Hematopoietic multipotent progenitor cell treated with erythropoietin and hydrocortisone succinate and interleukin-3 and kit ligand, for 17 days (in vitro differentiated cells): ENCODE measurements at places on chromosomes 2 and 18.

DNA sequence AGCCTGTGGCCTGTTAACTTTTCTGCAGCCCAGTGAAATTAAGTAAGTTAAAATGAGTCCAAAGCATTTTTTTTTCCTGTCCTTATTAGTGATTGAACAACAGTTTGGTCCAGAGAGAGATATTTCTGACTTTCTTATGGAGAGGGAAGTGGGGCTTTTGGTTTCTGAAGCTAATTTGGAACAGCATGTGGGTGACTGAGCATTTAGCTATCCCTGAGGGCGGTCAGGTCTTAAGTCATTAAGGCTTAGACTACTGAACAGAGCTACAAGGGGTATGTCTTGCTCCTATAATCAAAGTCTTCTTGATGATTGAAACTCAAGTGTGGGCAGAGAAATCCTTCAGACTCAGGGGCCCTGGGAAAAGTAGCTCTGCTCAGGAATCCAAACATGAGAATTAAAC, 14.0 kb downstream of the ARHGAP25 start:
- DNase-seq, result no peak

GRCh38 chr2:39852831-39853230, 73.8 kb upstream of the THUMPD2 start:
- DNase-seq, result no peak

DNA sequence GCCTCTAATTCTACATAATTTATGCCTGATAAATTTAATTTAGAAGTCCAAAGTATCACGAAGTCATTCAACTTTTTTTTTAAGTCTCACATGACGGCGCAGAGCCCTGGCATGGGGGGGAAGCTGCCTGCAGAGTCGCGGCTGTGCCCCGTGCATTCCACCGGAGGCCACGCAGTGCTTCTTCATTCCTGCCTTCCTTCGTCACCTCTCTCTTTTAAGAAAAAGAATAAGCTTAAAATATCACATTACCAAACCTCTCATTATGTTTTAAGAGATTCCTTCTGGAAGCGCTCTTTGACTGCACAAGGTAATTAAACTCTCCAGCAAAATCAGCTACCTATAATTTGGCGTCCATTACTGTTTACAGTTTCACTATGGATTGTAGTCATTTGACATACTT, 20.3 kb upstream of the KIDINS220 start:
- no peak for DNase-seq

- DNase-seq, result no peak
Observed at GRCh38 chr2:83689402-83689801, 769.7 kb downstream of the SUCLG1 start.

- no peak for DNase-seq
Observed at GRCh38 chr2:220043155-220043989, 415.9 kb downstream of the SLC4A3 start.

GRCh38 chr2:40962026-40962425, 510.1 kb upstream of the SLC8A1 start:
- no peak for DNase-seq

DNA sequence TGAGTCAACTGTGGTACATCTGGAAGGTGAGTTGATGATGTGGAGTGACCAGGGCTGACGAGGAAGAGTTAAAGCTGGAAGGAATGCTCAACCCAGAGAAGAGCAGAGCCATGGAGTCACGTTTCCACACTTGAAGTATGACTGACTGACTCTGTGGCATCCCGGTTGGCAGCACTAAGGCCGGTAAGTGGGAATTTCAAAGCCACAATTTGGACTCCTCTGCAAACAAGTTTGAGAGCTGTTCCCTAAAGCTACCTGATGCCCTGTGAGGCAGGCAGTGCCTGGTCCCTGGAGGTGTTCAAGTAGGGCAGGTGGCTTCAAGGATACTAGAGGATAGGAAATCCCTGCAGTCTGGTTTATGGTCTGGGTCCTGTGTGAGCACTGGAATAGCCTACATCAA, 69.3 kb upstream of the ITGB6 start:
- DNase-seq, result no peak

- peak; percentile 50 for DNase-seq
Observed at GRCh38 chr2:28958689-28959088, 22.4 kb upstream of the TOGARAM2 start.

- DNase-seq, result no peak
Observed at GRCh38 chr18:79616651-79617510, 62.7 kb upstream of the CTDP1 start.

- peak; percentile 41 for DNase-seq
Observed at GRCh38 chr2:85326406-85327159, 1.2 kb downstream of the TGOLN2 start.

GRCh38 chr2:203857656-203858055, 9.9 kb upstream of the CTLA4 start:
- no peak for DNase-seq

GRCh38 chr2:160221391-160222276, 21.6 kb upstream of the ITGB6 start:
- no peak for DNase-seq

- no peak for DNase-seq
Observed at GRCh38 chr2:127000937-127001336, 102.2 kb downstream of the TEX51 start.

- no peak for DNase-seq
Observed at GRCh38 chr2:191885098-191885497, 38.2 kb upstream of the CAVIN2 start.

- no peak for DNase-seq
Observed at GRCh38 chr2:199570934-199571333, 113.2 kb upstream of the SATB2 start.

- no peak for DNase-seq
Observed at GRCh38 chr18:42814618-42815017, 300.9 kb downstream of the RIT2 start.

DNA sequence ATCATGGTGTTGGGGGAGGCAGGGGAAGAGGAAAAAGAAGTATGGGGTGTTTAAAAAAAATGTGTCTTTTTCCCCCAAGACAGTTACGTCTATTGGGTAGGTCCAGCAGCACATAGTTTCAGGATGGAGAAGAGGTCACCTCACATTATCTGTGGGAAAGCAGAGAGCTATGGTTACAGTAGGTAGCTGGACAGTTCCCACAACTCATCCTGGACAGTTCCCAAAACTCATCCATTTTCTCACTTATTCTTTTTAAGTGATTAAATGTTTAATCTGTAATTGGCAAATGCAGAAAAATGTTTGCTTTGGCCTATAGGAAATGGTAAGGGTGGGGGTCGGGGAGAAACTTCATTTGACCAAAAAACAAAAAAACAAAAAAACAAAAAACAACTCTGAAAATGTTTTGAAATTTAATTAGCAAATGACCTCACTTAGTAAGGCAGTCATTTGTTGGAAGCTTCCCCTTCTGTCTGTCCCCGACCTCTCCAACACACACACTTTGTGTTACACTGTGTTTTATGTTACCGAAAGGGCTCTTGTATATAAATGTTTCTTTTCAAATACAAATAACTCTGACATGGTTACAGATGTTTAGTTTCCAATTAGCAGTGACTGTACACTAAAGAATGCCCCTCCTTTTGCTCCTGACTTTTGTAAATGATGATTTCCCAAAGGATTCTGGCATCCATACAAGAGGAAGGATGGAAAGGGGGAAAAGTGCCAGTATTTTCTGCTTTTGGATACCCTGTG, 173.3 kb upstream of the ZFP36L2 start:
- no peak for DNase-seq

- no peak for DNase-seq
Observed at GRCh38 chr2:51559026-51559425, 527.1 kb upstream of the NRXN1 start.

DNA sequence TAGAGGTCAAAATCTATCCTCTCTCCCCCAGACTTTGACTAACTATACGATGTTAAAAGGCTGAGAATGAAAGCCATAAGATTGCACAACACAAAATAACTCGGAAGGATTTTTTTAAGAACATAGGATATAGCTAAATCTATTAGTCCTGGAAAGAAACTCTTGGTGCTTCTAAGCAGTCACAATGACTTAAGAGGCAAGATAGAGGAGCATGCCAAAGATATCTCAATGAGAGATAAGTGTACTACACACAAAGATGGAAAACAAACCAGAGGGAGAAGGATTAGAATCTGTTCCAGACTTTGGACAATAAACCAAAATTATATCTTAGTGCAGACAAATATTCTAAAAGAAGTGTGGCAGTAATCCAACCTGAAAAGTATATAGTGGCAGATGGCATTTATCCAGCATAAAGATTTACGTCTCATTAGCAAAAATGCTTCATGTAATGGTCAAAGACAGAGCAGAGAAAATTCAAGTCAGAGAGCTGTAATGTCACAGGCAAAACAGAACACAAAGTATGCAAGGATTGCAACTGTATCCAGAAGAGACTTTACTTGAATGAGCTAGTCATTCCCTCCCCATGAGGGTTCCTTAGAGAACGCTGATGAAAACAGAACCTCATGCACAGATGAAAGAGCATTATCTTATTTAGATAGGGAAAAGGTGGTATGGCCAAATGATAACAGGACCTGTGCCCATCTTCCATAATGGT, 28.8 kb upstream of the EVA1A start:
- no peak for DNase-seq

- DNase-seq, result no peak
Observed at GRCh38 chr2:191166756-191167445, 16.1 kb upstream of the STAT4 start.

- no peak for DNase-seq
Observed at GRCh38 chr2:224085246-224085645, 46.2 kb upstream of the SERPINE2 start.

DNA sequence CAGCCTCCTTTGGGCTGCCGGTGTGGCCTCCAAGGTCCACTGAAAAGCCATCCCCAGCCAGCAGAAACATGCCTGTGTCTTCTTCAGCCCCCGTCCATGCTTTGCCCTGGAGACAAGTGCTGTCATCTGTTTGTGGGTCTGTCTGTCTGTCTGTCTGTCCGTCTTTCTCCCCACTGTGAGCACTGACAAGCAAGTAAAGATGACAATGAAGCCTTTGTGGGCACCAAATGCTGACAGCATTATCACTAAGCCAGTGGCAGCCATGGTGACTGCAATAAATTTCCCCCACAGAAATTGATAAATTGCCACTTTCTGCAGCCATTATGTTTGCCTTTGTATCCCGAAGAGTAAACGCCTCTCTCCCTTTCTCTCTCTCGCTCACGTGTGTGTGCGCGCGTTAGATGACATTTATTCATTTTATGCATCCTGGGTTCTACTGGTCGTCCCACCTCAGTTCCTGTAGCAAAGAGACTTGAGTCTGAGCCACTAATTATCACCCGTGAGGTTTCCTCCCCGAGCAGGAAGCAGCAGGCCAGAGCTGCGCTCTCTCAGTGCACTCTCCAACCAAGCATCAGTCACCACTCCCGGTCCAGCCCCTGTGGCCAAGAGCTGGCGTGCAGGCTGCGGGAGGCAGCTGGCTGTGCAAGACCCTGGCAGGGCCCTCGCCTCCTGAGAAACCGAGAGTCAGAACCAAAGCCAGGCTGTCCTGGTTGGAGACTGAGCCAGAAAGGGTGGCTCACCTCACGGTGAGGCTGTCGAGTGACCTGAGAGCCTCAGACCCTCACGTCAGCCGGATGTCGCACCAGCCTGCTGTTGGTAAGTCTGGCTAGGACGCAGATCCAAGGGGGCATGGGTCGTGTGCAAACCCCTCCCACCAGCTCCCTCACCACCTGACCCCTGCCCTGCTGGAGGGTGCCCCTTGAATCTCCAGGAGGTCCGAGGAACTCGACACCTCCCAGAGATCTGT, 6.9 kb downstream of the STEAP3 start:
- DNase-seq, result no peak

- DNase-seq, result no peak
Observed at GRCh38 chr2:42183775-42184174, 14.6 kb downstream of the EML4 start.

GRCh38 chr2:25347846-25348245, 6.1 kb upstream of the DNMT3A start:
- DNase-seq, result no peak

DNA sequence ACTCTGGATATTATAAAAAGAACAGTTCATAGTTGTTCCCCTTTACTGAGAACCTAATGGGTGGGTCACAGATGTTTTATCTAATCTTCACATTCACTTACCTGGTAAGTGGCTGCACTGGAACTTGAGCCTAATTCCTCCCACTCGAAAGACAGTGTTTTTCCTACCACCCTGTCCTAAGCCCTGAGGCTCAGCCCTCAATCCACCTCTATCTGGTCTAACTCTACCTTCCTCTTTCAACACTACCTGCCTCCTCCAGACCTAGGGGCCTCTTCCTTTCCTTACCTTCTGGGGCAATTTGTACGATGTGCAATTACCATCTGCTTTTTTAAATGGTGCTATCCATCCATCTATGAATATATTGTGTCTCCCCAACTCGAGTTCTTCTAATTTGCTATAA, 9.7 kb upstream of the KIF3C start:
- no peak for DNase-seq

- peak; percentile 88 for DNase-seq
Observed at GRCh38 chr2:232550354-232551249, at the start of the genes EIF4E2 and TIGD1. Gene EIF4E2 (plus strand): TSS chr2:232550689. CDS start chr2:232550725, 36 bp downstream. Gene TIGD1 (minus strand): TSS chr2:232550557. CDS start chr2:232549882, 675 bp downstream.

DNA sequence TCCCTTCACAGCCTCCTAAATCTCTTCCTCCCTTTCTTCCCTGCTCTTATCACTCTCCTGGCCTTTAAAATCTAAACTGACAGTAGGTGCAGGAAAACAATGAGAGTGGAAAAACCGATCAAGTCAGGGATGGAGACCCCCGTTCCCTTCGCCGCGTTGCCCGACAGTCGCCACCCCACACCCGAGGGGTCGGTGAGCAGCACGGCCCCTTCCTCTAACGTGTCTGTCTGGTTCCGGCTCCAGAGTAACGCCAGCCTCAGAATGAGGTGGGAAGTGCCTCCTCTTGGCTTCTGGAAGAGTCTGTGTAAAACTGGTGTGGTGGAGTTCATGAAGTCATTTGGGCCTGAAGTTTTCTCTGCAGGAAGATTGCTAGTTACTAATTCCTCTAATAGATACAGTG, 138.6 kb downstream of the NFATC1 start:
- DNase-seq, result no peak

GRCh38 chr2:20868377-20868776, 45.5 kb upstream of the LDAH start:
- no peak for DNase-seq

DNA sequence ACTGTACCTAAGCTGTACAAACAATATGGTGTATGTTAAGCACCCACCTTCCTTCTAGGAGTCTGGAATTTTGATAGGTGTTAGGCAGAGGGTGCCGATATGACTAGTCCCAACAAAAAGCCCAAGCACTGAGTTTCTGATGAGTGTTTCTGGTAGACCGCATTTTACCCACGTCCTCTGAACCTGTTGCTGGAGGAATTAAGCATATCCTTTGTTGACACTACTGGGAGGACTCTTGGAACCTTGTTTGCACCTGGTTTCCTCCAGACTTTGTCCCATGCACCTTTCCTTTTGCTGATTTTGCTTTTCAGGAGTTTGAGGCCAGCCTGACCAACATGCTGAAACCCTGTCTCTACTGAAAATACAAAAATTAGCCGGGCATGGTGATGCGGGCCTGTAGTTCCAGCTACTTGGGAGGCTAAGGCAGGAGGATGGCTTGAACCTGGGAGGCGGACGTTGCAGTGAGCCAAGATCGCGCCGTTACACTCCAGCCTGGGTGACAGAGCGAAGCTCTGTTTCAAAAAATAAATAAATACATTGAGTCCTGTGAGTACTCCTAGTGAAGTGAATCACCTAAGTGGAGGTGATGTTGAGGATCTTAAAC, 11.4 kb upstream of the SPAST start:
- no peak for DNase-seq

DNA sequence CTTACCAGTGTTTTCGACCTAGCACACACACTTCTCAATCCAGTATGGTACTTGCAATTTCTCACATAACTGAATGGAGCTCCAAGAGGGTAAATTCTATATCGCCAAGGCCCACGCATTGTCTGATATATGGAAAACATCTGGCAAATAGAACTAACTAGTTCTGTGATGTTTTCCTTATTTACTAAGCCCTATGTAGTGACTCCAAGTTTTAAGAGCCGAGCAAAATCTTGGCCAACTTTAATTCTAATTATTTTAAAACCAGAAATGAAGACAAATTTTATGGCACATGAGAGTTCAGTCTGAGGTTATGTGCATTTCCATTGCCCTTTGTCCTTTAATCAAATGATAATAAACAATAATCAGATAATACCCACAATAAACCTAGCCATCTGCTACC, 1119.7 kb upstream of the CNTNAP5 start:
- no peak for DNase-seq
